ENCODE measurements at places on chromosomes 11 and 22. TPM values are rescaled to one million over a fixed set of nuclear protein-coding genes. Genes with fewer than 3 reads are reported as not detected.

- DNase-seq: no peak
Observed at GRCh38 chr11:93285430-93285829, 45.1 kb upstream of the DEUP1 start.

DNA sequence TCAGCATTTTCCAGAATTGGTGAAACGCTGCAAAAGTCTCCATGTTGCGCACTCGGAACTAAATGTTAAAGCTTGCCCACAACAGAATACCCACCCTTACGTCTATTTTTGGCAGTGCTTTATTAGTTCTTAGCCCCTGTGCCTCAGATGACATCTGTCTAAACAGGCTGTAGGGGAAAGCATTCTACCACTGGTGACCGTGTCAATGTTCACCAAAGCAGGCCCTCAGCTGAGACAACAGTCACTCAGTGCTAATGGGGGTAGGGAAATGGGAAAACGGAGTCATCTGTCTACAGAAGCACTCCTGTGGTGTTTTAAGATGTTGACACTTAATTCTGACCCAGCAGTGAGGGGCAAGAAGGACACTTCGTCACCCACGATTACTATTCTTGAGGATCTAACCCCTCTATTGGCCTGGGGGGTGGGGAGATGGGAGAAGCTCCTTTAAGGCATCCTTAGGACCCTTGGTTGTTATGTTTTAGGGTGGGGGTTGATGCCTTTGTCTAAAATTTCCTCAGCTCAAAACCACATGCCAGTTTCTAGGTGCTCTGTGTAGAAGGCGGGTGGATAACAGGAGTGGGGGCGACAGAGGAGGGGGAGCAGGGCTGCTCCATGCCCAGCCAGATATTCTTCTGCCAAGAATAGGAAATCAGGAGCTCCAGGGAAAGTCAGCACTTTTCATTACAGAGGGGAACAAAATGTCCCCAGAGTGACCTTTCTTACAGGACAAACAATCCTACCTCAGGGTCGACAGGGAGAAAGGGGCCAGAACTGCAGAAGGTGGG, 15.6 kb upstream of the MFRP start:
- no peak for DNase-seq

- no peak for DNase-seq
Observed at GRCh38 chr11:91871791-91872190, 352.8 kb upstream of the FAT3 start.

- DNase-seq: no peak
Observed at GRCh38 chr11:32891657-32892354, 805 bp upstream of the QSER1 start.

GRCh38 chr11:116498161-116498560, 274.6 kb downstream of the BUD13 start:
- DNase-seq: no peak

Gene EHF
- total RNA-seq: not detected

Gene RAB3IL1
- total RNA-seq: 45.2 TPM

Gene CHST1
- 15.2 TPM for total RNA-seq

All from aorta (tissue), 5 donors.